Right renal cortex interstitium (tissue), 3 donors: ENCODE measurements at places on chromosomes 16 and 17. TPM values are rescaled to one million over a fixed set of nuclear protein-coding genes. Genes with fewer than 3 reads are reported as not detected.
A peak's percentile ranks its signal among the peaks of the same experiment; 100 is the strongest.

Gene MT3
- polyA plus RNA-seq, result 1.6 TPM

Gene SLFN14
- 0.24 TPM for polyA plus RNA-seq

Gene COIL
- 36.4 TPM for polyA plus RNA-seq

Gene RGS11
- polyA plus RNA-seq, result 0.44 TPM

Gene KCNJ18
- not detected for polyA plus RNA-seq

Gene ASPHD1
- 0.52 TPM for polyA plus RNA-seq

Gene TMED6
- polyA plus RNA-seq, result 1.5 TPM

Gene NFATC2IP
- polyA plus RNA-seq, result 29.9 TPM

Gene ARHGAP23
- 54.8 TPM for polyA plus RNA-seq

Gene KRTAP1-5
- not detected for polyA plus RNA-seq

Gene ZPBP2
- polyA plus RNA-seq, result not detected

Gene PIGS
- polyA plus RNA-seq, result 96.6 TPM

Gene MARCHF10
- polyA plus RNA-seq, result 1.1 TPM

Gene MYOCD
- 4.0 TPM for polyA plus RNA-seq

GRCh38 chr16:700684-701584 is 4.7 kb downstream of the FBXL16 start:
- DNase-seq, result no peak

DNA sequence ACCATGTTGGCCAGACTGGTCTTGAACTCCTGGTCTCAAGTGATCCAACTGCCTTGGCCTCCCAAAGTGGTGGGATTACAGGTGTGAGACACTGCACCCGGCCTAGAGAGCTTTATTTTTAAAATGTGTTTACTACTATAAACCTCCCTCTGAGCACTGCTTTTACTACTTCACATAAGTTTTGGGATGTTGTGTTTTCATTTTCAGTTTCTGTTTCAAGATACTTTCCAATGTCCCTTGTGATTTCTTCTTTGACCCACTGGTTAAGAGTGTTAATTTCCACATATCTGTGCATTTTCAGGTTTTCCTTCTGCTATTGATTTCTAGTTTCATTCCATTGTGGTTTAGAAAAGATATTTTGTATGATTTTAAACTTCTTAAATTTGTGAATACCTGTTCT is 74.4 kb downstream of the NETO2 start:
- DNase-seq, result no peak

- no peak for DNase-seq
Measured at GRCh38 chr17:3552916-3553315, 4.7 kb downstream of the TRPV3 start.

DNA sequence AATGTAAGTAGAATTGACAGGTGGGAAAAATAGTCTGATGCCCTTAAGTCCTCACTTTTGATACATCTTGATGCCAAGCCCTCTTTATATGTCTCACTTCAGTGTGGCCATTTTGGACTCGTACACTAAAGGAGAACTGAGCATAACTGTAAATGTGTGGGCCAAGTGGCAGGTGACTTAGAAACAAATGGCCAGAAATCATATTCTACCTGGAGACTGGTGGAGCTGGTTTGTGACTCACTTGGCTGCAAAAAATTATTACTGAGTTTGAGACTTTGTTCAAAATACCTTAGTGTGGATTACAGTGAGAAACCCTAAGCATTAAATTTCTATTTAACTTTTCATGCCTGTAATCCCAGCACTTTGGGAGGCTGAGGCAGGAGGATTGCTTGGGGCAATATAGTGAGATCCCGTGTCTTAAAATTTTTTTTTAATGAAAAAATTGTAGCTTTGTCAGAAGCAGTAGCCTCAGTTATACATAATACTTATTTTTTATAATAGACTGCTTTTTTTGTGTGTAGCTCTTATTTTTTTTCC is 5.0 kb downstream of the HAPSTR1 start:
- DNase-seq, result no peak

- DNase-seq, result no peak
Measured at GRCh38 chr16:9966569-9967157, 215.6 kb downstream of the GRIN2A start.

GRCh38 chr17:27530764-27531391 is 74.6 kb downstream of the KSR1 start:
- no peak for DNase-seq

GRCh38 chr16:88448461-88449266 is 4.4 kb upstream of the ZFPM1 start:
- DNase-seq, result no peak

- DNase-seq, result no peak
Measured at GRCh38 chr17:82820278-82821251, 19.3 kb downstream of the ZNF750 start.

- DNase-seq, result peak; percentile 53
Measured at GRCh38 chr17:5825717-5826330, 241.5 kb upstream of the NLRP1 start.

GRCh38 chr17:4032738-4033137 is 68.5 kb upstream of the ATP2A3 start:
- no peak for DNase-seq

DNA sequence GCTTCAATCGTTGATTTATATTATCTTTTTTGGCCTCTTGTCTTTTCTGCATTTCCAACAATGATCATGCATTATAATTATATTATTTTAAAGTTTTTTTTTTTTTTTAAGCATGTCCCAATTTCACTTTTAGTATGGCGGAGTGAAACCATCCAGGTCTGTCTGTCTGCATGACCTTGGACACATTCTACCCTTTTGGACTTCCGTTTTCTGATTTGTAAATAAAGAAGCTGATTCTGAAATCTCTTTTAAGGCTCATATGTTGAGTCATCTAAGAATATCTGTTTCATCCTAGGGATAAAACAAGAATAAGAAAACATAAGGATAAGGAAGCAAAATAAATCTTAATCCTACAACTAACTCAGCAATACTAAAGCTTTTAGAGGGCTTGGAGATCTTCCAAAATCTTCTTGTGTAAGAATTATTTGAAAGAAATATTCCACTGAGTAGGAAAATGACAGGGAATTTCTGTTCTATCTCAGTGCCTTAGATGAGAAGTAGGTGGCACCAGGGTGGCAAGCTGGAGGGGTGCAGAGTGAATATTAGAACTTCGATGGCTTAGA is 195.7 kb upstream of the TOX3 start:
- no peak for DNase-seq

DNA sequence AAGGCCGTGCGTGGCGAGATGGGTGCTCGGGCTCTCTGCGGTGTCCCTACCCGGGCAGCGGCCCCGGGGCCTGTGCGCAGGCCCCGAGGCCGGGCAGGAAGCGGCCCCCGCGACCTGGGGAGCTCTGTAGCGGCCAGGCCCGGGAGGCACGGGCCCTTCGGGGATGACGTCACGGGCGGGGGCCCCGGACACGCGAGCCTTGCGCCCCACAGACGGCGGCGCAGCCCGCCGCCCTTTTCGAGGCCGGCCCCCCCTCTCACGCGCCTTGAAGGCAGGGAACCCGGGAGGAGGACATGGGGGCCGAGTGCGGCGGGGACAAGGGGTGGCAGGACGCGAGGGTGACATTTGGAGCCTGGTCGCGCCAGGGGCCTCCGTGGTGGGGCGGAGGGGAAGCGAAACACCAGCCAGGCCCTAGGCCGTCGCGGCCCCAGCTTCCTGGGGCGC is 1.1 kb downstream of the RAI1 start:
- DNase-seq, result no peak

- no peak for DNase-seq
Measured at GRCh38 chr17:81249223-81250040, 10.3 kb downstream of the NDUFAF8 start.

DNA sequence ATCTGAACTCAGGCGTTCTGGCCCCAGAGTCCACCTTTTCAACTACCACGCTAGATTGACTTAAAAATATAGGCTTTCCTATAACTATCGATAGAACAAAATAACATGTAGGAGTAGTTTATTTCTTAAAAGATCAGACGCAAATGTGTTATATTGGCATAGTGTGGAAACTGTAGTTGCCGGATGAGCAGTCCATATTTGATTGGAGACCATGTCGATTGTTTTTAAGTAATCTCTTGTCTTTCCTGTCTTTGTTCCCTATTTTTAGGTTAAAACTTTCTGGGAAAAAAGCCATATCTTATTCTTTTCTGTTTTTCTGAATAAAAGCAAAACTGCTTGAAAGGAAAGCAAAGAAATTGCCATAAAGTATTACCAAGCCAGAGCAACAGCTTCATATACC is 53.1 kb downstream of the GAN start:
- no peak for DNase-seq

GRCh38 chr16:53404959-53405358 is 29.3 kb upstream of the RBL2 start:
- no peak for DNase-seq

- no peak for DNase-seq
Measured at GRCh38 chr16:1828645-1829410, 1.8 kb downstream of the FAHD1 start.

- no peak for DNase-seq
Measured at GRCh38 chr17:59428916-59429485, 97.5 kb downstream of the YPEL2 start.

GRCh38 chr17:47621293-47622179 is 28.2 kb upstream of the KPNB1 start:
- no peak for DNase-seq

- no peak for DNase-seq
Measured at GRCh38 chr17:31902693-31903092, 1.2 kb upstream of the UTP6 start.

DNA sequence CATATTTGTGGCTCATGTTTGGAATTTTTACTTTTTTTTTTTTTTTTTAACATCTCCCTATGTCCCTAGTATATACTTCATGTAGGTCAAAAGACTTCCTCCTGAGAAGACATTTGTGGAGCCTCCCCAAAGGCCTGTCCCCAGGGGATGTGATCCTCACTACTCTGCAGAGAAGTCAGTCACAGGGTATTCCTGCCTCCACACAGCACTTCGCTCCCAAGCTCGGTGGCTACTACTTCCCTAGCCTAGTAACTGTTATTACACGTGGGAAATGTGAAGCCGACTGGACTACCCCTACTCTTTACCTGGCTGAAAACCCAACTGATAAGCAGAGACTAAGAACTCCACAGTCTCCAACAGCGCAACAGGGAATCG is 116.8 kb downstream of the HIC1 start:
- DNase-seq, result no peak

- no peak for DNase-seq
Measured at GRCh38 chr17:68328676-68329075, 37.4 kb downstream of the ARSG start.

GRCh38 chr17:72126575-72127486 is 6.0 kb downstream of the SOX9 start:
- DNase-seq, result no peak
